Suprapubic skin (tissue), 4 donors: ENCODE measurements at places on chromosomes 4 and X.

DNA sequence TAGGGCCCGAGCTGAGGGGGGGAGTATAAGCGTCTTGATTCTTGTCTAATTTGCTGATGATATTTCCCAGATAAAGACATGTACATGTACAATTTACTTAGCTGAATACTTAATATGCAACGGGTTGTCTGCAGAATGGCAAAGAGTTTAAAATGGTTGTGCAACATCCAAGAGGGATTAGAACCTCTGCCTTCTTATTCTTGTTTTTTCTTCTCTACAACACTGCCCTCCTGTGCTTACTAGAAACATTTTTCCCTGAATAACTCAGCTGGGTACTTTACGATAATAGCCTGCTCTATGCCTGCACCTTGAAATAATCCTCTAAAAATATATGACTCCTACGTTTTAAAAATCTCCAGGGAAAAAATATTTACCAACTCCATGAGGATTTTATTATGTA, 41.8 kb downstream of the INTS12 start:
- DNase-seq = no peak

- DNase-seq = no peak
Measured at GRCh38 chr4:3471886-3472285, 8.8 kb downstream of the DOK7 start.

DNA sequence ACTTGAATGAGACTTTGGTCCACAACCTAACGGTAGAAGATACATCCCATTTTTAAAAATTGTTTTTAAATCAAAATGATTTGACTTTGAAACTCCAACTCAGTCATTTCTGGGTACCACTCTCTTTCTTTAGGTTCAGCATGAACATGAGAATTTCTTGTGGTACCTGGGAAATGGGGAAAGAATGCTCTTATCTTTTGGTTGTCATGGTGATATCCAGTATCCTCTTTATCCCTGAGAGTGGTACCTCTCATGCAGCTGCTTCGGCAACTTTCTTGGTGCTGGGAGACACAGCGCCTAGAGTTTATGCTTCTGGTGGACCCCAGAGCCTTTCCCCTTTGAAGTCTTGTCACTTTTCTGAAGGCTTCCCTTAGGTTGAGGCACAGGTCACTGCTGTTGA, 465.1 kb upstream of the FAT1 start:
- DNase-seq = no peak

DNA sequence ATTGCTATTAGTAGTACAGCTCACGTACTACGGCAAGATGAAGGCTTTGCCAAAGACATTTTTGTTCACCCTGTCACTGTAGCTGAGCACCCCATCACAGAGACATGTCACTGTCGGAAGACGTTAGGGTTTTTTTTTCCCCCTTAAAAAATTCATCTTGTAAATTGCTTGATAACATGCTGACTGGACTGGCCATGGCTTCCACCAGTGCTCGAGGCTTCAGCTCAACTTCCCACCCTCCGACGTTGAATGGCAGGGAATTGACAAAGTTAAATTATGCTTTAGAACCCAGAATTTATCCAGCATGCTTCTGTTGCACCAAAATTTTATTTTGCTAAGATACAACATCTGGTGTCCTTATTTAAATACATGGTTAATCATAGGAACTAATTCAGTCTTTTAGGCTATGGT, 707 bp upstream of the OTUD4 start:
- DNase-seq = no peak

DNA sequence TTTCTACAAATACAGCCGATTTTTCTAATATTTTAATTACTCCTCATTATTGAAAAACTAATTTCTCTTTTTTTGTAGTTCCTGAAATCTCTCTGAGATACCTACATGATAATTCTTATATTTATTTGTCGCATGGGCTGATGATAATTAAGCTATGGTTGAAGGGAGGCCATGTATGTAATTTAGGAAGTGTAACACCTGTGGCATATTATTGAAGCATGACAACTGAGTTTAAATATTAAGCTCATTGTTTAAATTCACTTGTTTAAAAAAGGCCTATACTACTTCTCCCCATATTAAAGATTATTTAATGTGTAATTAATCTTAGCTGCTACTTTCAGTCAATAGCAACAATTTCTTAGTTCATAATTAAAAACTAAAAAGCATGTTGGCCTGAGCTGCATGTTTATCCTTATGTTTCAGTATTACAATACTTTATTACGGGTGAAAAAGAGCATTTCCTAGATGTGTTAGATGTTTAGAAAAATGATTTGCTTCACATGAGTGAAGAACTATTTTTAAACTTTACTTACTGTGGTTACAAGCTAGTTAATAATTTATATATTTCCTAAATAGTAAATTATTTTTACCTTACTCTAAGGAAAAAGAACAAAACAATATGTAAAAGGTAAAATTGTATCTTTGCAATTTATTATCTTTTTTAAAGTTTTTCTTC, 122.4 kb downstream of the RAP1GDS1 start:
- no peak for DNase-seq

- DNase-seq = no peak
Measured at GRCh38 chr4:5364406-5364805, 313.1 kb downstream of the STK32B start.

DNA sequence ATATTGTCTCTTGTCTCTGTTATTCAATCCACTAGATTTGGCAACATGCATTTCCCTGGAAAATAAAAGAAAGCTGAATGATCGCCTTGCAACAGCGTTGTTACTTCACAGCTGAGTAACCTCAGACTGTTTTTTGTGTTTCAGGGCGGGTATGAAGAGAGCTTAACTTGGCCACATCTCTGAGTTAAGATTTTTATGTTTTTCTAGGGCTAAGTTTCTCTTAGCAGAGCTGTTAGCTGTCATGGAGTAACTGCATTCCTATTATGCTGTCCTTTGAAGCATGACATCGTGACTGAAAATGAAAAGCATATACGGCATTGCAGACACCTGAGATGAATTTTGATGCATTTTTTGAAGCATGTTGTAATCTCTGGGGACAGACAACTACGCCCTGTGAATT, 1798.9 kb downstream of the PCDH7 start:
- DNase-seq = no peak
